ENCODE measurements at places on chromosomes 6 and 20.

- DNase-seq: no peak
Measured at GRCh38 chr20:4947817-4948559, 53.3 kb downstream of the SLC23A2 start.

DNA sequence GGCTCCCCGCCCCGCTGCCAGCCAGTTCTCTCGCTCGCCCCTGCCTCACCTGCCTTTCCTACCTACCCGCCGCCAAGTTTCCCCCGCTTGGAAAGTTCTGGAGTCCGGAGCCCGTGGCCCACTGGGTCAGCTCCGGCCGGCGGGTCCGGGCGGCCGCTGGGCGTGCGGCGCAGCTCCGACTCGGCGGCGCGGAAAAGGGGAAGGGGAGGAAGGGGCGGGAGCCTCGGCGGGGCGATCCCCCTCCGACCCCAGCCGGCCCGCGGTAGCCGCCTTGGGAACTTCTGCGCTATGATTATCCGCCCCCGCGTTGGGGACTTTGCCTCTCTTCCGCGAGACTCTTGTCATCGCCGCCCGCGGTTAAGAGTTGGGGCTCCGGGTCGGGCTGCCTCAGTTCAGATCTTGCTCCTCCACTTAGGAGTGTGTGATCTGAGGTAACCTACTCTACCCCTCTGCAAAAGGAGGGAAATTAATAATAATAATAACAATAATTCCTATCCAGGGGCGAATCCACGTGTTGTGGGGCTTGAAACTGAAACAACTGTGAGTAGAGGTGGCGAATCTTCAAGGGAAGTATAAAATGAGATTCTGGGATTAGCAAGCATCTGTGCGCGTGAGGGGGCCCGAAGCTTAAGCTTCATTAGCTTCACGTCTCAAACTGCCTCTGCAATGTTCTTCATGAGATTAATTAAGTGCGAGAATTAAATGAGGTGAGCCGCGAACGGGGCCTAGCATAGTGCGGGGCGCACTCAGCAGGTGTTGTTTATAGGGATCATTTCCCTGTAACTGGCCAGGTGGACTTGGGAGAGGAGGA, 30.8 kb downstream of the SF3B5 start:
- no peak for DNase-seq

GRCh38 chr6:14738933-14739332, 506.9 kb upstream of the JARID2 start:
- no peak for DNase-seq

- no peak for DNase-seq
Measured at GRCh38 chr6:111888928-111889695, 15.9 kb upstream of the FYN start.

GRCh38 chr20:60113771-60114170, 155.5 kb downstream of the CDH26 start:
- no peak for DNase-seq

GRCh38 chr6:135022050-135022697, 32.4 kb downstream of the HBS1L start:
- no peak for DNase-seq

DNA sequence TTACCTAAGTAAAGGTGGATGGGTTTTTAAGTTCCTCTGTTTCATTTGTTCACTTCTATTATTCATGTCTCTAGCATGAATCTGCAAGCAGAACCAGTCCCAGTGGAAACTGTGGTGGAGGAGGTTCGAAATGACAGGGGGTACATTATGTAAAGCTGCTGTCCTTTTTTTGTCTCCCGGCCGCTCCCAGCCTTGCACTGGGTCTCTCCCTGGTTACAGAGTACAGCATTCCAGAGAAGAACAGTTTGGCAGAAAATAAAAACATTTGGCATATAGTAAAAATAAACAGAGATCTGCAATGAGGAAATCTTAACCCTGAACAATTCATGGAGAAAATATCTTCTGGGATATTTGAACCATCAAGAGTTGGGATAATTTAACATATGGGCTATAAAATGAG, 34.6 kb upstream of the TAGAP start:
- DNase-seq: no peak

GRCh38 chr6:50543666-50544065, 169.7 kb upstream of the TFAP2D start:
- no peak for DNase-seq

DNA sequence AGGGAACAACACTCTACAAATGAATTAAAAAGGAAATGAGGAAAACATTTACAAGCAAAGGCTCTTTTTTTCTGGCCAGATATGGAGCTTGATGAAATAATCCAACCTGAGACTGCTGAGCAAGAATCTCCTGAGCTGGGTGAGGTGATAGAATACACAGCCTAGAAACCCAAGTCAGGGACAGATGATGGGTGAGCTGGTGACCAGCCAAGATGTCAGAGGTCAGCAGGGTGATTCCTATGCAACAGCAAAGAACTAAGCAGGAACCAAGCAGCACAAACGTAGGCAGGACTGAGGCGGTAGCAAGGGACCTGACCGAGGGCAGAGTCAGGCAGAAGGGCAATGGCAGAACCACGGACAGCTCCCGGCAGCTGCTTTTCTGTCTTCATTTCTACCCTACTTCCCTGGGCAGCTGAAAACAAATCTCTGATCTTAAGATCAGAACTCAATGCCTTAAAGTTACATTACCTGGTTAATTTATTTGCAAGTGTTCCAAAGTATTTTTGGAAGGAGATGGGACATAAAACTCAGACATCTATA, 75.1 kb downstream of the CDC40 start:
- no peak for DNase-seq

DNA sequence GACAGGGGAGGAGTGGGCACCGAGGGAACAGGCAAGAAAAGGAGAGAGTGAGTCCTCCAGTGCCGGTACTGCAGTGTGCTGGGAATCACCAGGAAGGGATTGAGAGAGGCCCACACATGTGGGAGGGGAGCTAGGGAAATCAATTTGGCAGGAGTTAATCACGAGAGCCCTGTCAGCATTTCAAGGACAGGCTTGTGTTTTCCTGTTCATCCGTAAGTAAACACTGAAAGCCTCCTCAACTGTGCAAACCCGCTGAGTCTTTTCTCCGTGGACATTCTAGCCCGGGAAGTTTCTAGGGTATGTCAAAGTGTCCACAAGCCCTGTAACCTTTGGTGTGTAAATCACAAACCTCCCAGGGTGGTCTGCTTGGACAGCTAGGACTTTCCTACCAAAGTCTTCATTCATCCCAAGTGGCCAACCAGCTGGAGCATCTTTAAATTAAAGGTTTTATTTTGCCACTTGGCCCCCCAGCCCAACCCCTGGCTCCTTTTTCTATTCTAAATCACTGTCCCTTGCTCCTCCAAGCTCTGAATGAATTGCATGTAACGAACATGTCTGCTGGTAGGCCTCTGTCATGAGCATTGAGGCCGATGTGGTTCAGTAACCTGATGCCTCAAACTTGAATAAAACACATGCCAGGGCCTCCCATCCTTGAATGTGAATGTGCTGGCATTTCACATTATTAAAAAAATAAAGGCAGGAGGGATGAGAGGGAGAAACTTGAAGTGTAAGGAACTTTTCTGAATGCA, 149.1 kb downstream of the ZNF217 start:
- no peak for DNase-seq

DNA sequence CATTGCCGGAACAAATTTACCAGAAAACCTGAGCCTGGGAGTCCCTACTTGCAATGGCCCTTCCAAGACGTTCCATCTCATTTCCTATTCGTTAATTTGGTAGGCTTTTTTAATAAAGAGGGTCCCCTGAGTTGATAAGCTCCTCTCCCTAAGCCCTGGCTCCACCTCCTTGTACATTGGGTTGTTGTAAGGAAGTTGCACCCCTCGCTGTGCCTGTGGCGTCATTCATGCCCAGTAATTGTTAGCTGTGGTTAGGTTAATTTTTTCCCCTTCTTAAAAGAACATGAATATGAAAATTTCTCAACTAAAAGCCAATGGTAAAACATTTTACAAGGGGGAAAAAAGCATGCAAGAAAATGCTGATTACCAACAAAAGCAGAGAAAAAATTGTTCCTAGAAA, 91.9 kb downstream of the SLC24A3 start:
- no peak for DNase-seq

Data from astrocyte (in vitro differentiated cells and primary cell).